HFF-Myc (cell line): ENCODE measurements at places on chromosomes 12 and 14.

GRCh38 chr12:60689137-60689536 lies 1093.3 kb downstream of the SLC16A7 start:
- DNase-seq, result no peak

- no peak for DNase-seq
Observed at GRCh38 chr12:64598831-64599230, 11.5 kb upstream of the RASSF3 start.

DNA sequence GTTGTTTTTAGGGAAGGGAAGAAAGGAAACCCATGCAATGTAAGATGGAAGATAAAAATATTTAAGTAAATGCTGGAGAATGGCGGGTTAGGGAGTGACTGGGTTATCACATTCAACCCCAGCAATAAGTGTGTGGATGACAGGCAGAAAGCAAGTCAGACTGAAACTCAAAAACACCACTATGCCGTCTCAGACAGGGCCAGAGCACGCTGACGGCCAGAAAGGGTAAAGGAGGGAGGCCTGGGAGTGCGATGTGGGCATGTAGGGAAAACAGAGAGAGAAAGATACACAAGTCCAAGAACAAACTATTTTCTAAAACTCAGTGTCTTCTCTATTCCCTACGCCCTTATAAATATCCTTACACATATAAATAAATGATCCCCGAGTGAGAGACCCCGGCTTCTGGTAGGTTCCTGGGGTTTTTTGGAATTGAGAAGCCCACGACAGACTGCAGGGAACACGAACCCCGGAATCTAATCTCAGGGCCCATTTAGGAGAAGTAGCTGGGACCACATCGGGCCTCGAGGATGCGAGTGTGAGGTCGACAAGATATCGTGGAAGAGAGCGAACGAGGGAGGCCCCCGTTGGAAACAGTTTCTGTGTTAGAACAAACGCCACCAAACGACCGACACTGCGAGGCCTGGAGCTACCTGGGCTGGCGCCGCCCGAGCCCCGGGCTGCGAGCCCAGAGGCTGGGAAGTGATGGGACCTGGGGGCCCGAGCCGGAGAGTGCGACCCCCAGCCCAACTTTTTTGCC lies 735 bp upstream of the OTX2 start:
- DNase-seq, result no peak

DNA sequence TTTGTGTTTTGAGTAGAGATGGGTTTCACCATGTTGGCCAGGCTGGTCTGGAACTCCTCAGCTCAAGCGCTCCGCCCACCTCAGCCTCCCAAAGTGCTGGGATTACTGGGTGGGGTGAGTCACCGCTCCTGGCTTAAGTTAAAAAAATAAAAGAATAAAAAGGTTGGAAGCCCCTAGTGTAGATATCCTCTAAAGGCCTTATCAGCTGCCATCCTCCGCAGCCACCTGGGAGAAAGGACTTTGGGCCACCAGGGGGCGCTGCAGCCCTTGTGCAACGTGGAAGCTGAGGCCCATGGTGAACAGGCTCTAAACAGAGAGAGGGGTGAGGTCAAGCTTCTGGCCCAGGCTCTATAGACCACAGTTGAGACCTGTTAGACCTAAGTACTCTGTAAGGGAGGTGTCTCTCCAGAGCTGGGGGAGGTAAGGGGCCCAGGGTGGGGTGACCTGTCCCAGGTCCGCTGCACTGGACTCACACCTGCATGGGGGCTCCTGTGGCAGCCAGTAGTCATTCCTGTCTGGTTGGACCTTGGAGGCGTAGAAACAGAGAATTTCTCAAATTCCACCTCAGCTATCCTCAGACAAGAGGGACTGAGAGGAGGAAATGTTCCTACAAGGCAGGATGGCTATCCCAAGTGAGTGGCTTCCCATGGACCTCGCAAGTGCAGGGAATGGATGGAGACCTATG lies 14.0 kb upstream of the RACGAP1 start:
- no peak for DNase-seq

GRCh38 chr14:76314521-76315034 lies 61.4 kb upstream of the ESRRB start:
- no peak for DNase-seq

GRCh38 chr14:74979442-74980397 lies 23.0 kb upstream of the EIF2B2 start:
- DNase-seq, result no peak

GRCh38 chr12:66698558-66698957 lies 19.7 kb upstream of the GRIP1 start:
- DNase-seq, result no peak

GRCh38 chr14:51933191-51933590 lies 56.2 kb upstream of the RTRAF start:
- DNase-seq, result no peak
